ENCODE measurements at places on chromosomes 5 and 9.

DNA sequence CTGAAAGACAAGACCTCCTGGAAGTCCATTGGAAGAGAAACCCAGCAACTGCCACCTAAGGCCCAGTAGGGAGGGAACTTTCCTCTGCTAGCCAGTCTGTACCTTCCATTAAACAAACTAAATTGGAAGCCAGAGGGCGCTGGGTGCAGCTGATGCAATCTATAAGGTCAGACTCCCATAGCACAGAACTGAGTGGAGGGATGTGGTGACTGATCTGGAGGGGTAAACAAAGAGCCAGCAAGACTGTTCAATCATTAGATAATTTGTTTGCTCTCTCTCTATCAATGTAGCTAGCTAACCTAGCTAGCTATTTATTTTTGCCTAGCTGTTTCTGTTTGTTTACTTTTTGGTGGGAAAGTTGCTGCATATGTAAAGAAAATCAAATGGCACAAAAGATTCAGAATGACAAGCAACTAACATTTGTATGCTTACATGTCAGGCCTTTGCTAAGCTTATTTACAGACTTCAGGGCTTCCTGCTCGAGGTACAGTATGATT, 291.8 kb upstream of the DAB2 start:
- DNase-seq: no peak

DNA sequence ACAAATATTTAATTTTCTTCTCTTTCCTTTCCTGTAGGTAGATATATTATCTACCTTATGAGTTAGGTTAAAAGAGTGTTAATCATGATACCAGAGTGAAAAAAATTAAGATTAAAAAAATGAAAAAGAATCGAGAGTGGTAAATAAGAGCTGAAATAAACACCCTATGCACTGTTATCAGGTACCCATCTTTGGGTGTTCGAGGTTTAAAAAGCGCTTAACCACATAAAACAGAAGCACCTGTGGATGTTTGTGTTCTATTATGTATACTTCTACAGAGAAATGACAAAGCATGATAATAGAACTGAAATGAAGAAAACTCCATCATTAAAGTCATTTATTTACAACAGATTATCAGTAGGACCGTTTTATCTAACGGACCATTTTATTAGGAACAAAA, 25.7 kb upstream of the GCNT4 start:
- no peak for DNase-seq

- no peak for DNase-seq
Observed at GRCh38 chr5:180627386-180628120, 21.8 kb downstream of the FLT4 start.

- DNase-seq: no peak
Observed at GRCh38 chr9:99274495-99274894, 52.4 kb downstream of the SEC61B start.

DNA sequence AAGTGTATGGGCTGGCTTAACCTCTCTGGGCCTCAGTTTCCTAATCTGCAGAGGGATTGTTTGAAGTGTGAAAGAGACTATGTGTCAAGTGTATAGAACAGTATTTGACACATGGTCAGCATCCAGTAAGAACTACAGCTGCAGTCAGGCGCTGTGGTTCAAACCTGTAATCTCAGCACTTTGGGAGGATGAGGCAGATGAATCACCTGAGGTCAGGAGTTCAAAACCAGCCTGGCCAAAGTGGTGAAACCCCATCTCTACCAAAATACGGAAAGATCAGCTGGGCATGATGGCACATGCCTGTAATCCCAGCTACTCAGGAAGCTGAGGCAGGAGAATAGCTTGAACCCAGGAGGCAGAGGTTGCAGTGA, 31.9 kb upstream of the STING1 start:
- DNase-seq: no peak

DNA sequence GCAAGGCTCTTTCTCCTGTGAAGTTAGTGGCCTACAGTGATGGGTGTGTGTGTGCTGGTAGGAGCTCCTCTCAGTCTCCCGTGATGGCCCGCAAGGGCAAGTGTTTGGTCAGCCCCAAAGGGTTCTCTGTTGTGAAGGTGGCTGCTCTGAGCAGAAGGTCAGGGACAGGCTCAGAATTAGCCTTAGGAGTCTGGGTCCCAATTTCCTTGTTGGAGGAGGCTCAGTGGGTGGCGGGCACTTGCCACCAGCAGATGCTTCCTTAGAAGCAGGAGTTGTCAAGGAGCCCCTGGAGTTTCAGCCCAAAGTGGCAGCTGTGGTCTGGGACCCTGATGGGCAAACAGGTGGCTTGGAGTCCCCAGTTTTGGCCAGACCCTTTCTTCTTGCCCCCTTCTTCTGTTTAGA, 154.4 kb downstream of the MACROH2A1 start:
- DNase-seq: no peak

DNA sequence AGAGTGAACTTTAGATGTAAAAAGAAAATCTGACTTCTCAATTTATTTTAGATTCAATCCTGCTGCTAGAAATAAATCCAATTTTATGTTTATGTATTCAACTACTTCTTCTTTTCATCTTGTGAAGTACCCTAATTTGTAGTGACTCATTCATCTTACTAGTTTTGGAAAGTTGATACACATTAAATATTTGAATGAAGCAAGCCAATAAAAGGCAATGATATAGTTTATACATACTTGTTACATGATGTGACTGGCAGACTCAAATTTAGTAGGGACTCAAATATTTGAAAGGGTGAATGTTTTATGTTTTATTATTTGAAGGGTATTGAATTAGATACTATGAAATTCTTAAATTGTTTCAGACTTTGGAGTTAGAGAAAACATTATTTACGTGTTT, 34.7 kb downstream of the CSNK1G3 start:
- no peak for DNase-seq

- peak; percentile 19 for DNase-seq
Observed at GRCh38 chr9:125747053-125747764, at the start of gene PBX3. Gene PBX3 (plus strand): TSS chr9:125747373.

GRCh38 chr5:123771715-123772114, 259.7 kb downstream of the CSNK1G3 start:
- DNase-seq: no peak

DNA sequence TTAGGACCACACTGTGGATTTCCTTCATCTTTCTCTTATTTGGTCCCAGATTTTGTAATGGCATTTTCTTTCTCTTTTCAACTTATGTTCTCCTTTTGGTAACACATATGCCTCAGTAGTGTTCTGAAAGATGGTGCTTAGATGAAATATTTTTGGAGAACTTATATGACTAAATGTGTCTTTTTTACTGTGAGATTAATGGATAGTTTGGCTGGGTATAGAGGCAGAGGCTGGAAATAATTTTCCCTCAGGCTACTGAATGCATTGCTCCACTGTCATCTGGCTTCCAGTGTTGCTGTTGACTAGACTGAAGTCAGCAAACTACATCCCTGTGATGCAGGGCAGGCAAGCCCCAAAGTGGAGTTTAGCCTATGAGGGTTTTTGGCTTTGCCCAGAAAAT, 450.9 kb downstream of the DMAC1 start:
- DNase-seq: no peak

DNA sequence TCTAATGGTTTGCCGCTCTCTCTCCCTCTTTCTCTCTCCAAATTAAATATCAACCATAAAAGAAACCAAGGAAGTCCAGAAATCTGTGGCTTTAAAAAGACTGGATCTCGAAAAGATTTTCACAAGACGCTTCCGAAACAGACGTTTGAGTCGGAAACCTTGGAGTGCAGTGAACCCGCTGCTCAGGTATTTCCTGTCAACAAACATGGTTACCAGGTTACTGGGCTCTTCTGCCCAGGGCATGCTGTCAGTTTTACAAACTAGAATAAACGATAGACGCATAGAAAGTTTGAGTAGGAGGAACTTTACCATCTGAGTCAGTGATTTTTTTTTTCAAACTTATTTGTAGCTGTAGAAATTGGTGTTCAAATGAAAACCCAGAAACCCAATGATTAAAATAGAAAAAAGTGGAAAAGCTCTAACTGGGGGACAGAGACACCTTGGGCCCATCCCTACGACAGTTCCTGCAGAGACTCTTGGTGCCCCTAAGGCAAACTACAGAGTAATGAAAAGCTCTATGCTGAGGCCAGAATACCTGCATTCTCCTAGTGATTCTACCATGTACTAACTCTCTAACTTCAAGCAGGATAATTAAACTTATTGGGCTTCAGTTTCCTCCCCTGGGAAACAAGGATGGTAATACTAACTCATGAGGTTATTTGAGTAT, 90.0 kb downstream of the DOCK8 start:
- no peak for DNase-seq

DNA sequence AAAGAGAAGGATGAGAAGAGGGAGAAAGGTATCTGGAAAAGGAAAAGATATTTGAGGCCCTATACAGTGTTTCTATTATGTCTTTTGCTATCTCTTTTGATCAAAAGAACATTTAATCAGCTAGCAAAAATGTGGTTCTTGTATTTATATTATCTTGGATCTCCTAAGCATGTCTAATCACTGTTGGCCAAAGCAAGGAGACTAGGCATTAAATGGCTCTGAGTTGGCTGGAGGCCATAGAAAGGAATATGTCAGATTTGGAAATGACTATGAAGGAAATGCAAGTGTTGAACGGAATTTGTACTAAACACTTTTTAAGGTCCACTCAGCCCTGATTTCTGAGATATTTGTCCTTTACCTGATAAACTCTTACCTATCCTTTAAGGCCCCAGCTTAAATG, 22.4 kb upstream of the THG1L start:
- no peak for DNase-seq

- DNase-seq: no peak
Observed at GRCh38 chr9:114376586-114377445, 11.0 kb downstream of the AKNA start.

GRCh38 chr5:59007460-59008063, 424.7 kb downstream of the RAB3C start:
- DNase-seq: no peak

DNA sequence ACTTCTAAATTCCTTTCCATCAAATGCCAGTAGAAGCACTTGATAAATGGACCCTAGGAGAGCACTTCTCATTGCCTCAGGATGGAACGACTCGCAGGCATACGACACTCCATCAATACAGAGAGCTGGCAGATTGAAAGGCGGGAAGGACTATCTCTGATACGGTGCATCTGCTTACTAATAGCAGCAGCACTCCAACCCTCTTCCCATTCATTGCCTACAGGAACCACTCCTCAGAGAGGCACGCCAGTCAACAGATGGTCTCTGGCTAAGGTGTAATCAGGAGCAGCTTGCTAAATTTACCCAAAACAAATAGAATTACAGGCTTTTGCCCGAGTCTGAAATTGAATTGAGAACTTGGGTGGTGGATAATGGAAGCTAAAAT, 168.1 kb downstream of the EFNA5 start:
- DNase-seq: no peak

DNA sequence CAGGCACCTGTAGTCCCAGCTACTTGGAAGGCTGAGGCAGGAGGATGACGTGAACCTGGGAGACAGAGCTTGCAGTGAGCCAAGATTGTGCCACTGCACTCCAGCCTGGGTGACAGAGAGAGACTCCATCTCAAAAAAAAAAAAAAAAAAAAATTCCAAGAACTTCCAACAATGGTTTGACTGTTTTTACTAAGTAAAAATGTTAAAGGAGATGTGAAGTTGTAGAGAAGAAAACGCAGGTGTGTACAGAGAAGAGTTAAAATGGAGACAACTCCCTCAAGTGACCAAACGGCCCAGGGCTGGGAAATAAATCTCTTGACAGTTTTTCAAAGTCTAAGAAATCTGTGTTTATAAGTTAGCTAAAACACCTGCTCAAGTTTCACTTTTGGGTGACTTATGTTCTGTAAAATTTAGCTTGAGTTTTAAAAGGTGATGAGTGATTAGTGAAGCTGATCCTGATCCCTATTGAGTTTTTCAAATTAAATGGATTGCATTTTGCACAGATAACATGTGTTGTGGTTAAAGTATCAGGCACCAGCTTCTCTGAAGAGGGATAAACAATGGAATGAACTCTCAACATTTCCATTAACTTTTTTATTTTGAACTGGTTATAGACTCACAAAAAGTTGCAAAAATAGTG, 255.2 kb upstream of the CD180 start:
- DNase-seq: no peak

- DNase-seq: no peak
Observed at GRCh38 chr5:163104464-163104863, 332.9 kb upstream of the CCNG1 start.

GRCh38 chr5:77292026-77292757, 81.7 kb downstream of the PDE8B start:
- DNase-seq: no peak

DNA sequence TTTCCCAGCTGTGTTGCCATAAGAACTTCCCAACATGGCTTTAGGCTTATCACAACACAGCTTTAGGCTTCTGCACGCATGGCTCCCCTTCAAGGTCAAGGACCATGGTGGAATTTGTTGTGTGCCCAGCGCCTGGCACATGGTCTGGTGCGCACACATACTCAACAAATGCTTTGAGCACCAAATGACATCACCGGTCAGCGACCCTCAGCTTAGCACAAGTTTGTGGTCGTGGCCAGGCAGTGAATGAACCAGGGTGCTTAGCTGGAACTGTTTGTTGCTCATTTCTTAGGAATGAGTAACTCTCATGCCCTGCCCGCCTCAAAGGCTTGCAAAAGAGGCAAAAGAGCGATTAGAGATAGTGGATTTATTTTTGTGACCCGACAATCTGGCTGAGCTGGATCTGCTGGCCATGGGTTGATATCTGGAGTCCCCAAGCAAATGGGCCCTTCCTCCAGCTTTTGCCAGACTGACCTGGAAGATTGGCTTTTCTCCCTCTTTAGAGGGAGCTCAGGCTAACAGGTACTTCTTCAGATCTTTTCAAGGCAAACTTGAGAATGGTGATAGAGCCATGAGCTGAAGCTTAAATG, 58.9 kb downstream of the DAP start:
- no peak for DNase-seq

- no peak for DNase-seq
Observed at GRCh38 chr5:160064417-160064810, 54.8 kb downstream of the PWWP2A start.

DNA sequence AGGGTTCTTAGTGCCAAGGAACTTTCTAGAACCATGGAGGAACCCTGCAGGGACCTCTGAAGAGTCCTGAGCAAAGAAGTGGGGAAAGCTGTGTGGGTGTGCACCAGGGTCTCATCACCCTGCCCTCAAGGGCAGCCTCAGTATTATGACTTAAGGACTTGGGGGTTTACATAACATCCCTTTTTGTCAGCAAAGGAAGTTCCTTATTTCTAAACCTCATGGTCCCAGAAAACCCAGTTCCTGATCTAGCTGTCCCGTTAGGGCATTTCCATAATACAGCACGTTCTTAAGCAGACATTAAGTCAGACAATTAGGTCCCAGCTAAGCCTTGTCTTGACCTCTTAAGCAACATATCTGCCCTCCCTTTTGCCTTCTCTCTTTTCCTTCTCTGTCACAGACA, 57.3 kb downstream of the DAPK1 start:
- no peak for DNase-seq

GRCh38 chr9:134338394-134339182, 12.3 kb downstream of the RXRA start:
- DNase-seq: no peak

Data from stimulated activated CD8-positive, alpha-beta memory T cell treated with anti-CD3 and anti-CD28 coated beads, Interleukin-7, amount 100 ng/mL, for 1 hour (primary cell).